ENCODE measurements at places on chromosomes 12 and 14. TPM values are rescaled to one million over a fixed set of nuclear protein-coding genes. Genes with fewer than 3 reads are reported as not detected.

- H3K36me3 ChIP-seq, result no peaks in the 10 kb centered on the region
- no peak overlapping the region for H3K4me3 ChIP-seq
- H3K4me1 ChIP-seq, result peaks cover 17% of the 10 kb centered on the region
- no peaks in the 10 kb centered on the region for H3K27me3 ChIP-seq
- no peak overlapping the region for H3K27ac ChIP-seq
- DNase-seq, result no peak
These were observed 6.1 kb upstream of the CDCA4 start for GRCh38 chr14:105026802-105027563.

- H3K27ac ChIP-seq, result no peak overlapping the region
- H3K4me3 ChIP-seq, result no peak overlapping the region
- no peaks in the 10 kb centered on the region for H3K36me3 ChIP-seq
- no peak for DNase-seq
These were observed 18.8 kb upstream of the STRAP start for GRCh38 chr12:15863372-15863771.

GRCh38 chr14:53875324-53875897 lies 81.2 kb downstream of the BMP4 start:
- no peak for DNase-seq
- H3K4me1 ChIP-seq, result no peaks in the 10 kb centered on the region
- no peaks in the 10 kb centered on the region for H3K36me3 ChIP-seq

- H3K4me3 ChIP-seq, result no peak overlapping the region
- DNase-seq, result no peak
- H3K36me3 ChIP-seq, result no peaks in the 10 kb centered on the region
- H3K4me1 ChIP-seq, result no peaks in the 10 kb centered on the region
These were observed 78.1 kb downstream of the ABCD2 start for GRCh38 chr12:39541471-39541870.

Gene RD3L
- total RNA-seq, result not detected

Gene IKZF4
- total RNA-seq, result 5.5 TPM

Gene GALNT9
- total RNA-seq, result not detected

Data from natural killer cell (primary cell).